Substantia nigra (tissue), 51 donors: ENCODE measurements at places on chromosomes 13 and 19.

DNA sequence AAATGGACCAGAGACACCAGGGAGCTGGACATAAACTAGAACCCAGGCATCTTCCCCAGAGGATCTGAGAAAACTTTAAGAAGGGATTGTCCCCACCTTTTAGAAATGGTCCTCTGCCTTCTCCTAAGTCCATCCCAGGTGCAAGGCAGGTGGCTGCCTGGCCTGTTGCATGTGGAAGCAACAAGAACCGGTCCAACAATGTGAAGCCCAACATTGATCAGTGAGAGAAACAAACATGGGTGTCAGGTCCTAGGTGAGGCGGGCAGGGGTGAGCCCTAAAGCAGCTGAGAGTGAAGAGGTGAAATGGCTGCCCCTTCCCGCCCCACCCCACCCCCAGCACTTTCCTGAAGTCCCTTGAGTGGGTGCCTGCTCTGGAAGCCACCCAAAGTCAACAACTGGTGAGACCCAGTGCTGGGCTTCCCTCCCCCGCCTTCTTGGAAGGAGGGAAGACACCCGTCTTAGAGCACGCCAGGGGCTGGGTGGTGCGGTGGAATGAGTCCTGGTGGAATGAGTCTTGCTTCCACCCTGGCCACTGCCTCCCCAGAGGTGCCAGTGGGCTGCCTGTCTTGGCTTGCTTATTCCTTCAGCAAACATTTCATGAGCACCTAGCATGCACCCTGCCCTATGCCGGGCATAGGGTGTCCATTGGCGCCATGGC, 1.7 kb downstream of the AP1M1 start:
- DNase-seq: no peak

DNA sequence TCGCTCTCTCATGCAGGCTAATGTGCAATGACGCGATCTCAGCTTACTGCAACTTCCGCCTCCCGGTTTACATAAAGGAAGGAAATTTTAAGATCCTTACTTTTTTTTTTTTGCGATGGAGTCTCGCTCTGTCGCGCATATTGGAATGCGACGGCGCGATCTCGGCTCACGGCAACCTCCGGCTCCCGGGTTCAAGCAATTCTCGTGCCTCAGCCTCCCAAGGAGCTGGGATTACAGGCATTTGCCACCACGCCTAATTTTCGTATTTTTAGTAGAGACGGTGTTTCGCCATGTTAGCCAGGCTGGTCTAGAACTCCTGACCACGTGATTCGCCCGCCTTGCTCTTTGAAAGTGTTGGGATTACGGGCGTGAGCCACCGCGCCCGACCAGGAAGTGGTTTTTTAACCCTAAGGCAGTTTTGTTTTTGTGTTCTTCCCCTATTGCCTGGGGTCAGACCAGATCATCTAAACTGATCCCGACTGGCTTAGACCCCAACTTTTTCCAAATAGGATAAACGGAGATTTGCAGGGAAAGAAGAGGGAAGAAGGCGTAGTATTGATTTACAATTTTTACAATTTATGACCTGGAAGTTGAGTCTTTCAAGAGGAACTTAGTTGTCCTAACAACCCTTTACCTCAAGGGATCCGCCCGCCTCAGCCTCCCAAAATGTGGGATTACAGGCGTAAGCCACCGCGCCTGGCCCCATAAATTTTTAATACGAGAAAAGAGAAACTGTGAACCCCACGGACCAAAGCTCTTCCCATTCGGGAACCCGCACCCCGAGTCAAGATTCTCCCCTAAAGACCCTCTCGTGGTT, 142.0 kb downstream of the ZNF737 start:
- DNase-seq: peak; percentile 15

DNA sequence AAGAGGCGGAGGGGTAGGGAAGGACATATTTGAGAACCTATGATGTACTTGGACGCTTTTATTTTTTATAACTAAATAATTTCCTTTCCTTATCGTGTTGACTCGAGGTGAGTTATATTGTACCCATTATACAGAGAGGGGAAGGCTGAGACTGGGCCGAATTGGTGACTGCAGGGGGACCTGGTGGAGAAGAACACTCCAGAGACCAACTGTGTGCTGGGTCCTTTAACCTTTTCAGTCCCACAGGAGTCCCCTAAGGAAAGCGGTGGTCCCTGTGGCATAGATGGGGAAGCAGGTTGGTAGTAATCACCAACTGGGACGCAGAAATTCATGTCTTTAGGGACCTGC, 633 bp downstream of the MYH14 start:
- DNase-seq: no peak

DNA sequence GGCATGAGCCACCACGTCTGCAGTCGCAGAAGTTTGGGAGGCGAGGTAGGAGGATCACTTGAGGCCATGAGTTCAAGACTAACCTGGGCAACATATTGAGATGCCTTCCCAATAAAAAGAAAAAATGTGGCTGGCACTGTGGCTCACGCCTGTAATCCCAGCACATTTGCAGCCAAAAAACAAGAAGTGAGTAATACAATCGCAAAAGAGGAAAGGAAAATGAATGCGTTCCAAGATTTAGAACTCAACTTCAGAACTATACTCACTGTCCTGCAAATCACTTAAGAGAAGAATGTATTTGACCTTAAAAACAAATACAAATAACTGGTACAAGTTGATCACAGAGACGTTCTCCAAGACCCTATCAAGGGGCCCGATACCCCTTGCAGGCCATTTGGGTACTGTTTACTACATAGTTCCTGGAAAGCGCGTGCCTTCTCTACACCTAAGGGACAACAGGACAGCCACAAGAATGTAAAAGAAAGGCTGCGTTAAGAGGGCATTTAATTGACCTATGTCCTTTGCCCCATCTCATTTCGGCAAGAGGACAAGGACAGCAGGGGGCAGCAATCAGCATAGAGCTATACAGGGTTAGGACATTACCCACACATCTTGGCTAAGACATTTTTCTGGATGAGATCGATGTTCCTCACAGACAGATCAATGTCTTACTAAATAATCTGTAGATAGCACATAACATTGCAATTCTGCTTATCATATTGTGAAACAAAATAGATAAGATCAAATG, 41.3 kb downstream of the FLT3 start:
- no peak for DNase-seq

GRCh38 chr13:104414771-104415170, 1348.6 kb upstream of the SLC10A2 start:
- no peak for DNase-seq

GRCh38 chr13:75581874-75582640, 32.5 kb downstream of the UCHL3 start:
- DNase-seq: no peak

GRCh38 chr13:28047757-28048388, 52.5 kb downstream of the FLT3 start:
- DNase-seq: no peak
